Epithelial cell of esophagus (primary cell): ENCODE measurements at places on chromosomes 6 and 20.
A peak's percentile ranks its signal among the peaks of the same experiment; 100 is the strongest.

- no peak for DNase-seq
Observed at GRCh38 chr20:889932-890463, 26.1 kb downstream of the ANGPT4 start.

DNA sequence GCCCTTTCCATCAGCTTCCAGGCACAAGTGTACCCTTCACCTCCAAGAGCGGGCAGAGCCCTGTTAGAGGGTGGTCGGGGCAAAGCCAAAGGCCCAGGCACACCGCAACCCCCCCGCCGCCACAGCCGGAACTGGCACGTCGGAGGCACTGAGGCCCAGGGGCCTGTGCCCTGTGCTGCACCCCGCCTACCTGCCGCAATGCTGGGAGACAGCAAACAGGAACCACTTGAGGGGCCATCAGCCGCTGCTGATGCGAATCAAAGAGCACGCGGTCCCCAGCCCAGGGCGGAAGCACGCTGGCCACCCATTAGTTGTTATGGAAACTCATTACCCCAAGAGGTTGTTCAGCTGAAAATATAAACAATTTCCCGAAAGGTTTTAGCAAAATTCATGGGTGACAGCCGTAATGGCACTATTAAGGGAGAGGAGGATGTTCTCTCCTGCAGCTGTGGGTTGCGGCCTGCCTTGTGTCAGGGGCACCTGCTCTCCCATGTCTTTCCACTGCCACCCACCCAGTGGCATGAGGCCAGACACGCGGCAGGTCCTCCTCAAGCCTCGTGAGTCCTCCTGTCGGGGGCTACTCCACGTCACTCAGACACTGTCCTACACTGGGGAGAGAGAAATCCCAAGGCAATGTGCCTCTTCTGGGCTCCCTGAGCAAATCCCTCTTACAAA, 65.3 kb downstream of the EDN3 start:
- no peak for DNase-seq

DNA sequence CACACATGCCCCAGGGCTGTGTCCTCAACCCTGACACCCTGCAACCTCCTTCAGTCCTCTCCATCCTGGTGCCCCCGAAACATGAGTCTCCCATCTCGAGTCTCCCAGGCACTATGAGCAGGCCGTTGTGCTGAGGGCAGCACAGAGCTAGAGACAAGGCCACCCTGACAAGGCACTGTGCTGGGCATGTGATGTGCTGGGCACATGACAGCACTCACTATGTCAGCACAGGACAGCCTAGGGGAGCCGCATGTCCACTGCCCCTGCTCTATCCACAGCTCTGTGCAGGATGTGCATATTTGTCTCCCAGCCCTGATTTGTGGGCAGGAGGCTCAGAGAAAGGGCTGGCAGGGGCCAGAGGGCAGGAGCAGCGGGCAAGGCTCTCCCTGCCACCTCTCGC, 362.1 kb upstream of the AGPAT4 start:
- DNase-seq, result no peak

DNA sequence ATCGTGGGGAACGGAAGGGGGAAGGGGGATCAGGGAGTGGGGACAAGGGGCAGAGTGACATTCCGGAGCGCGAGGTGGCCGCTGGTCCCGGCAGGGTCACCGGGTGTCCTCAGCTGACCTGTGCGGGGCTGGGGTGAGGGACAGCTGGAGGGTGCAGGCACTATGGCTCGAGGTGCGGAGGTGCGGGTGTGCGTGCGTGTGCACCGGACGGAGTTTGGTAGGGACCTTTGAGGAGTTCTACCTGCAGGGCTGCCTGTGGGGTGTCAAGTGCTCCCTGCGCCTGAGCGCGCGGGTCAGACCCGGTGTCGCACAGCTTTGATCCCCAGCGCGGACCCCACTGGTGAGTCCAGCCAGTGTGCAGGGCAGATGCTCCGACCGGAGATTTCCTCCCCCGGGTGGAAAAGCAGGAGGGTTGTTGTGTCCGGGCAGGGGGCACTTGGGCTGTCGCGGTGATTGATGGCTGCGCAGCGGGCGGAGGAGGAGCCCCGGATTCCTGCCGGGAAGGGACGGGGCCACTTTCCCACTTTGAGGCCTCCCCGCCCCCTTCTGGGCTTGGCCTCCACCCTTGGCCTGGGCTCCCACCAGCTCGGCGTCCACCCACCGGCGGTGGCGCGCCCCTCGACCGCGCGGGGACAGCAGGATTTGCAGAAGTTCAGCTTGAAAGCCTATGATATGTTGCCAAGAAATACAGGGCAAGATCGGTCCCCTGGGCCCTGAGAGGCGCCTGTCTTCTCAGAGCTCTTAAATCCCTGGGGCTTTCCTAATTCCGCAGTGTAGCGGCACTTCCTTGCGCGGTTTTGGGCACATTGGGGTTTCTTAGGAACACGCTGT, 658 bp downstream of the RIN2 start:
- DNase-seq, result peak; percentile 48

DNA sequence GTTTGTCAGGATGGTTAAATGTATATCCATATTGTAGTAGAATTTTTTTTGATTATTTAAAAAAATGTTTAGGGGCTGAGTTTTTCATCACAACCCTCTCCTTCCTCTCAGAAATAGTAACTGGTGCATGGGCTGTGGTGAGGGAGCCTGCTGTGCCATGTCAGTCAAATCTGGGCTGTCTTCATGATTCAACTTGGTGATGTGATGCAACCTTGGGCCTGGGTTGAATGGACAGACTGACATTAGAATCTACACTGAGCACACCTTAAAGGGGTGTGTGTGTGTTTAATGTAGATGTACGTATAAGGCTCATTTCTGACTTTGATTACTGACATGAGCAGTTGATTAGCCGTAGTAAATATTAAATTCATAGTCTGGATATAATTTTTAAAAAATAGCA, 3.7 kb downstream of the TJAP1 start:
- peak; percentile 94 for DNase-seq

- peak; percentile 85 for DNase-seq
Observed at GRCh38 chr6:121748376-121748775, 312.9 kb downstream of the GJA1 start.

GRCh38 chr20:47606983-47607613, 105.4 kb downstream of the NCOA3 start:
- DNase-seq, result peak; percentile 46

DNA sequence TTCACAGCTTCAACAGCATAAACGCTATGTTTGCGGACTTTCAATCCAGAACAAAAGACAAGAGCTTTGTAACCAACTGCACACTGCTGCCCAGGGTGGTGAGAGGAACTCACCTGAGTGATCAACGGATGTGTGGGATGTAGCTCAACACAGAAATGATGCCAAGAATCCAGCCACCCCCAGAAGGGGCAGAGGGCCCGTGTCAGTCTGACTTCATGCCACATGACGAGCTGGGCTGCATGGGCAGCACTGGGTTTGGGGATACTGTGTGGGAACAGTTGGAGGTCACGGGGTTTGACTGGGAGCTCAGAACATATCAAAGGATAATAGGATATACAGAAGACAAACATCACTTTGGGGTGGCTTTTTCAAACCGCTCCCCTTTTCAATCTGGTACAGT, 79.4 kb upstream of the TRAF3IP2 start:
- no peak for DNase-seq

- DNase-seq, result no peak
Observed at GRCh38 chr20:62763404-62763803, 32.9 kb upstream of the MRGBP start.

DNA sequence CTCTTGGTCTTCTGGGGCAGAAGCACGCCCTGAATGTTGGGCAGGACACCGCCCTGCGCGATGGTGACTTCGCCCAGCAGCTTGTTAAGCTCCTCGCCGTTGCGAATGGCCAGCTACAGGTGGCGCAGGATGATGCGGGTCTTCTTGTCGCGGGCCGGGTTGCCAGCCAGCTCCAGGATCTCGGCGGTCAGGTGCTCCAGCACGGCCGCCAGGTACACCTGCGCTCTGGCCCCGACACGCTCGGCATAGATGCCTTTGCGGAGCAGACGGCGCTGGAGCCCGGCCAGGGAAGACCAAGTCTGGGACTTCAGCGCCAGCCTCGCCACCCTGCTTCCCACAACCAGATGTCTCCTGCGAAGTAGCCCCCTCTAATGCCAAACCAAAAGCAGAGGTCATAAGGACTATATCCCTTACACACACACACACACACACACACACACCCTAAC, 8.0 kb upstream of the SLC17A3 start:
- no peak for DNase-seq

DNA sequence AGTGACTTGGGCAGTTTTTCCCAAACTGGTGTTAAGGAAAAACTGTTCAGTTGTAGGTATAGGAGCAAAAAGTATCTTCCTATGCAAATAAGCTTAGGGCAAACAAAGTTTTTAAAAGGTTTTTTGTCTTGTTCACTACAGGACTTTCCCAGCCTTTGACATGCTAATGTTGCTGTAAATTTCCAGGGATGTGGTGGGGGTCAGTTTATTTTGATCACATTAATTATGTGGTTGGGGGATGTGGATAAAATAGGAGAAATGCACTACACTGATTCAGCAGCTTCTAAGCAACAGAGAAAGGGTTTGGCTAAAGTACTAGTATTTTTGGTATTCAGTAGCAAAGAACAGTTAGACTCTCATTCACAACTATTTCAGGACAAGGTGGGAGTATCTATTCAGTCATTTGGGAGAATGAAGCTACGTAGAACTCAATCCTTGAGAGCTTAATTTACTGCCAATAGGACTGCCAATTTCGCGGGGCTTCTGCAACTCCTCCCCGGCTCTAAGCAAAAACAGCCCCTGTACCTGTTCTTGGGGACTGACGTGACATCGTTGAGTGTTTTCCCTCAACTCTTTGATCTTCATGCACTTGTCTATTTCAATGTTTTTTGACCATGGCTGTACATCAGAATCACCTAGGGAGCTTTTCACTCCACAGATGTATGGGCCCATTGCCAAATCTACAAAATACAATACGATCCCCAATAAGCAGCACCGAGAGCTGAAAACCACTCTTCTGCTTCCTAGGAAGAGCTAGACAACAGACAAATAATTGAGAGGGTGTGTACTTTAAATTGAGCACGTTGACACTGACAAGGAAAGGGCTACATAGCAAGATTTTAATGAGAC, 94.8 kb upstream of the NHSL1 start:
- DNase-seq, result no peak

- peak; percentile 86 for DNase-seq
Observed at GRCh38 chr6:154343473-154344308, 12.9 kb downstream of the IPCEF1 start.

GRCh38 chr6:96836631-96837080, 621 bp downstream of the GPR63 start:
- DNase-seq, result peak; percentile 29

DNA sequence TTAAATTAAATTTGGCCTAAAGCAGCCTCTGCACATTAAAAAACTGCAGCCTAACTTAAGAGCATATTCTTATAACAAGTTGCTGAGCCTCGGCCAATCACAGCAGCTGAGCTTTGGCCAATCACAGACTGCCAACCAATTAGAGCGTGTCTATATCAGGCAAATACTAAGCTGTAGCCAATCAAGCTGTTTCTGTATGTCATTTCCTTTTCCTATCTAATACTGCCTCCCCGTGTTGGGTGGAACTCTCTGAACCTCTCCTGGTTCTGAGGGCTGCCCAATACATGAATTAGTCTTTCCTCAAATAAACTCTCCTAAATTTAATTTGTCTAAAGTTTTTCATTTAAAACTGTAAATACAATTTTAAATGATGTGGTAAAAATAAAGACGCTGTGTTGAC, 3.9 kb upstream of the TMEM244 start:
- no peak for DNase-seq

- no peak for DNase-seq
Observed at GRCh38 chr6:130161683-130162404, 60.9 kb downstream of the SAMD3 start.

DNA sequence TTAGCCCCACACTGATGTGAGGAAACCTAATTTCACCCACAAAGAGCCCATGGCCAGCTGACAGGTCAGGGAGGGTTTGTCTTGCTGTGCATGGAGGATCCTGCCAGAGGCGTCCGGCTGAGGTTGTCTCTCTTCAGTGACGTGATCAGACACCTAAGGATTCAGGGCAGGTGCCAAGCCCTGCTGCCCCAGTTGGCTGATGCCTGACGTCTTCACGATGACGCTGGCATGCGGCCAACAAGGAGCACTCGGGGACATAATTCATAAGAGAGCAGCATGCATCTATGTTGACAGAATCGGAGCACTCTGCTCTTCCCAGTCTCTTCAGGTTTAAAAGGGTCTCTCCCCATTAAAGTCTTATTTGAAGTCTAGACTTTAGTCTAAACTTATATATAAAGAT, 47.8 kb downstream of the PSMB1 start:
- DNase-seq, result no peak

DNA sequence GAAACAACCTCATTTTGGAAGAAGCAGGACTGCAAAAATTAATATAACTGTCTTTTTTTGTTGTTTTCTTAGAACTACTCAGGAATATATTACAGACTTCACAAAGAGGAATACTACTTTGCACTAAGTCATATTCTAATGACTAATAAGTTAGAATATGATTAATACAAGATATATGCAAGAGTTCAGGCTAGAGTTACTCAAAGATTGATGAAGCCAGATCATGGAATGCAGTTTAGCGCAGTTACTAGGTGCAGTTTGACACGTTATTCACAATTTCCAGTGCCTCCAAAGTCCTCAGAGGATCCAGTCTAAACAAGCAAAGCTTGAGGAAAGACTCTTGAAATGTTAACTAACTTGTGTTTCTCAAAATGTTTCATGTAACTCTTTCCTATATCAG, 1.2 kb upstream of the MYCT1 start:
- DNase-seq, result peak; percentile 94

GRCh38 chr20:59811681-59812171, 121.7 kb downstream of the SYCP2 start:
- DNase-seq, result no peak

GRCh38 chr20:50112512-50113419, at the start of gene UBE2V1:
Gene UBE2V1 (minus strand): TSS chr20:50113150. CDS start chr20:50113128, 22 bp downstream.
- DNase-seq, result peak; percentile 91

DNA sequence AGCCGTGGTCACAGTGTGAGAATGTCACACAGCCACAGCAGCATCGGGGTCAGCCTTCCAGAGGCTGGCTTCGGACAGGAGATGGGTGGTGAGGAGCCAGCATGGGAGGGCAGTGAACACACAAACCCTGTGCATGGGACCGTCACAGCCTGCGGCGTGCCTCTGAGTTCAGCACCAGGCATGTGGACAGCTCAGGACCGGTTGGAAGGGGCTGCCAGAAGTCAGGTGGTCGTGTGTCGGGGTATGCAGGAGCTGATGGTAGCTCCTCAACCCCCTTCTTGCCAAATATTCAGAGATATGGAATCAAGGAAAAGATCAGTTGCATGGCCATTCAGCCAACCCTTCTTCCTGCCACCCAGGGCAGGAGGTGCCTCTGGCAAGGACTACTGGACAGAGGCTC, 28.2 kb downstream of the MYT1 start:
- no peak for DNase-seq

GRCh38 chr20:9332791-9333479, 181.5 kb upstream of the LAMP5 start:
- no peak for DNase-seq
